ENCODE measurements at places on chromosomes 2 and 18.

DNA sequence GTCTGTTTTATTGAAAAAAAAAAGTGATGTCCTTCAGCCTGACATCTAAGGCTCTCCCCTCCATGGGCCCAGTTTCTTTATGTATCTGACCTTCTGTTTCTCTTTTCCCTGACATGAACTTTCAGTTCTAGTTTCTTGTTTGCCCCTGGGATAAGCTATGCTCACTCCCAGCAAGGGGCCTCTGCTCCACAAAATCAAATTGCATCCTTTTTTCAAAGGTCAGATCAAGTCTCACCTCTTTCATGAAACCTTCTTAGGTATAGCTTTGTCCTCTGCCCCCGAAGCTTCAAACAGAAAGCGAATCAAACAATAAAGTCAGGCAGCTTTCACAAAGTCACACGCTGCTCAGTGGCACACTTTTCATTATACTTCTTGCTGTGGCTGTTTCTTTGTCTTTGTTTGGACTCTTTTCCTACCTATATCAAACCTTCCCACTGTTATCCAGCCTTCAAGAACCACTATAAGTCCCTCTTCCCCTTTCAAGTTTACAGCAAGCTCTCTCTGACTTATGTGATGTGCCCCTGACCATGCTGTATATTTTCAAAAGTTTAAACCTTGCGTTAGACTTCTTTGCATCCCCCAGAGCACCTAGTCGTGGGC is 23.3 kb downstream of the MAP3K19 start:
- DNase-seq = no peak

GRCh38 chr2:123890148-123890547 is 134.9 kb upstream of the CNTNAP5 start:
- DNase-seq = no peak

DNA sequence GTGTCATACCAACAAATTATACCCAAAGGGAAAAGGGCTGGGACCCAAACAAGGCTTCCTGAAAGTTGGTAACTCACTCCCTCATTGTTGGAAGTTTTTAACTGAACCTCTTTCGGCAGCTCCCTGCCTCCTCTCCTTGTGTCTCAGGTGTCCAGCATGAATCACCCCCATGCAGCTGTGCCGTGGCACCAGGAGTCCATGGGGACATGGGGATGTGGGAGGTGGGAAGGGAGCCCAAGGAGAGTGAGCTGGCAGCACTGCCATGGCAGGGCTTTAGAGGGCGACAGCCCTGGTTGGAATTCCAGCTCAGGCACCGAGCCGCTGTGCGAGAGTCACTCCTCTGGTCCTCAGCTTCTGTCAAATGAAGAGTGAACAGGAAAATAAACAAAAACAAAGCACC is 12.5 kb upstream of the GYPC start:
- no peak for DNase-seq

DNA sequence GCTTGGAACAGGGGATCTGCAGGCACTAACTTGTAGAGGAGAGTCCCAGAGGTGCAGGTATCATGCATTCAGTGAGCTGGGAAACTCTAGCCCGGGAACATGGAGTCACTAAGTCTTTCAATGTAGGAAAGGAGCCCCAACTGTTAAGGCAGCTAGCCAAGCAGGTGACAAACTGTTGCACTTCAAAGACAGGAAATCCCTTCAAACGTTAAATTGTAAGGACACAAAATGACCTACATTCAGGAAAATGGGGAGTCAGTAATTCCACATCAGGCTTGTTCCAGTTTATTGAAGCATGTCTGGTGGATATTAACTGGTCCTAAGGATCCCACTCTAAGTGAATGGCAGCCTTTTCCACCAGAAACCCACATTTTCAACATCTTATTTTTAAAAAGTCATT is 364.5 kb downstream of the MTX2 start:
- no peak for DNase-seq

DNA sequence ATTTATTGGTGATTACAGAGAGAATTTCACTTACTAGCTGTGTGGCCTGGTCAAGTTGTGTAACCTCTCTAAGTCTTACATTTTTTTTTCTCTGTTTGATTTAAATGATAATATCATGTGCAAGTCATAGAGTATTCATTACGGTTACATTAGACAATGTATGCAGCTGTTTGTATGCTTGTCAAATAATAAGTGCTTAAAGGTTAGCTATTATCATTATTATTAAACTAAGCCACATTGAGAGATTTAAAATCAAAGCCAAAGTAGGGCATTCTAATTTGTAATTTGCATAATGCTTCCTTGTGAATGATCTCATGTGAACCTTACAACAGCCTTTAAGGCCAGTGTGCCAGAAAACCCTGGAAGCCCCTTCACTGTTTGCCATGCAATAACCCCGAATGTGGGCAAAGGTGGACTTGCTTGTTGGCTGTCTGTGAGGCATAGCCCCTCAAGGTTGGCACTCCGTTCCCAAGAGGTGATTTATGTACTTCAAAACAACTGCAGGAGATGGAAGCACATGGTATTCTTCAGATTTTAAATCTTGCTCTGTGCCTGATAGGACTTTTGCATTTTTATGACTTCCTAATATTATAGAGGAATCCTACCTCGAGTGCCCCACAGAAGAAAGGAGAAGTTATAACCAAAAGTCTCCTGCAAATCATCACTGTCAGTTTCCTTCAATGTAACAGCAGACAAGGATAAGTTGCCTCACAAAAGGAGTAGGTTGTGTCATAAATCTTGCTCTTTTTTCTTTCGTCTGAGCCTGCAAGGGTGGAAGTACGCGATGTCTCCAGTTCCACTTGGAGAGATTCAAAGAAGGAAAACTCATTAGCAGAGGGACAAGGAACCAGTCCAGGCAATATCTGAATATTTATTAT is 272.0 kb downstream of the TGIF1 start:
- no peak for DNase-seq

DNA sequence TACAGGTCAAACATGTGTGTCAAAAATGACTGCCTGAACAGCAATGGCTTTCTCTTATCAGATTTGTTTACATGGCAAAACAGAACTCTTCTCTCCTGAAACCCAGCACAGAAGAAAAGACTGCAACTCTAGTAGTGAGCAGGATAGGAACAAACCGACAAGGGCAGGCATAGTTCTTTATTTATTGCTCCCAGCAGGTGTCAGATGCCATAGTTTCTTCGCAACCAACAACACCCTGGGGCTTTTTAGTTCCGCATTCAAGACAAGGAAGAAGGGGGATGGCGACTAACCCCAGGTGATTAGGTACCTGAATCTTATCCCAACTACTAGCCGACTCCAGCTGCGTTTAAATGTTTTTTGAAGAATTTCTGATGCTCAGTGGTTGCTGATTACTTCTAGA is 367.5 kb upstream of the FIGN start:
- DNase-seq = no peak

DNA sequence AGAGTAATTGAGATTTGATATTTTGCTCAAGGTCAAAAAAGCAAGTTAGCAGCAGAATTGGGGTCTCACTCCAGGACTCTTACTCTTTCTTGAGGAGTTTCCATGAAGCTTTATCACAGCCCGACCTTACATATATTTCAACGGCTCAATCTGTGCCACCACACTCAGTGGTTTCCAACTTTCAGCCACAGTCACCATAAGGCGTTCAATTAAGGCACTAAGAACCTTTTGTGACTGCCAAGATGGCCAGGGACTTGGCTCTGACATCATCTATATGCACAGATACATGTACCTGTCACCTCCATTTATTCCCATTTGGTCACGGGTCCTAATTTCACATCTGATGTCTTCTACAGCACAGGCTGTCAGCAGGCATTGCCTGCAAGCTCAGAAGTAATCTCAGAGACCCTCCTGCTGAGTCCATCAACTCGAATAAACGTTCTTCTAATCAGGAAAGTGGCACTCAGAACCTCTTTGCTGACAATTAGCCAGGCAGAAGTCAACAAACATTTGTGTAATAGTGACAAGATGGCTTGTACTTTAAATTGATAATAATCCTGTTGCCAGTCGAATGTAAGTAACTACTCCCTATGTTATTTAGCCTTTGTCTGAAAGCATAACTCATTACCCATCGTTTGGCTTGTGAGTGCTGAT is 16.1 kb downstream of the DYTN start:
- DNase-seq = no peak

All from chondrocyte (in vitro differentiated cells).